ENCODE measurements at places on chromosomes 4 and X.

- DNase-seq = no peak
Observed at GRCh38 chr4:8192748-8193738, 6.0 kb upstream of the SH3TC1 start.

DNA sequence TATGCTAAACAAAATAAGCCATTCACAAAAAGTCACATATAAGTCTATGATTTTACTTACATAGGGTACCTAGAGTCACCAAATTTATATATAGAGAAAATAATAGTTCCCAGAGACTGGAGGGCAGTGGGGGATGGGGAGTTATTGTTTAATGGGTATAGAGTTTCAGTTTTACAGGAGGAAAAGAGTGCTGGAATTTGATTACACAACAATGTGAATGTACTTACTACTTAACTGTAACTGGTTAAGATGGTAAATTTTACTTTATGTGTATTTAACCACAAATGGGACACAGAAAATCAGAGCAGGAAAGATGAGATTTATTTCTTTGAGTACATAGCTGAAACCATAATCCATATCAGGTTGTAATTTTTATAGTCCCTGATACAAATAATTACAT lies 144.4 kb downstream of the TMA16 start:
- DNase-seq = no peak

GRCh38 chrX:9627922-9628321 lies 137.7 kb downstream of the GPR143 start:
- DNase-seq = no peak

- no peak for DNase-seq
Observed at GRCh38 chr4:124192544-124192943, 520.0 kb downstream of the ANKRD50 start.

DNA sequence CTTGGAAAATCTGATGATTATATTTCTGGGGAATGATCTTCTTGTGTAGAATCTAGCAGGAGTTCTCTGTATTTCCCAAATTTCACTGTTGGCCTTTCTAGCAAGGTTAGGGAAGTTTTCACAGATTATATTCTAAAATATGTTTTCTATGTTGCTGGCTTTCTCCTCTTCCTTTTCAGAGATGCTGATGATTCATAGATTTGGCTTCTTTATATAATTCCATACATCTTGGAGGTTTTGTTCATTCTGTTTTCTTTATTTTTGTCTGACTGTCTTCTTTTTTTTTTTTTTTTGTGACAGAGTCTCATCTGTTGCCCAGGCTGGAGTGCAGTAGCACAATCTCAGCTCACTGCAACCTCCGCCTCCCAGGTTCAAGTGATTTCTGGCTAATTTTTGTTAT lies 957.9 kb upstream of the SLIT2 start:
- no peak for DNase-seq

DNA sequence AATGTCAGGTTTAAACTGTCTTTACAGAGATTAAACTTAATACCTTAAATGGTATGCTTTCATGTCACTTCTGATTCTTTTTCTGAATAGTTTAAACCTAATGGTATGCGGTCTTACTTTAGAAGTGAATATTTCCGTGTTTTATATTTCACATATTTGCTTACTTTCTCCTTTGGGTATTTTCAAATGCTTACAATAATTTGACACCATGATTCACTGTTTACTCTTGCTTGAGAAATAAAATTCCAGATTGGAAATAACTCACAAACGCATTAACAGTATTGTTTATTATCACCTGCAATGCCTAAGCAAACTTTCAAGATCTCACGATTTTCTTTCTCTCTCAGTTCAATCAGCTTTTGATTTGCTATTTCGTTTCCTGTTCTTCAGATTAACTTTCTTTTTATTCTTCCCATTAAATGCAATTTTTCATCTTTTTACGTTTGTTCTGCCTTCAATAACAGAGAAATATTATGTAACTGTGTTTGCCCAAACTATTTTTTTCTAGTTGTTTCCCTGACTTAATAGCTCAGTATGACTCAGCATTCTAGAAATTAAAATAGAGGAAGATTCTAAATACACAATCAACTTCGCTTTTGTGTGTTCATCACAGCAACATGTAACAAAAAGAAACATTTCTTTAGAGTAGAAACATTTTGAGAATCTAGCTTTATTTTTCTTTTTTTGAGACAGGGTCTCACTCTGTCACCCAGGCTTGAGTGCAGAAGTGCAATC lies 955.5 kb upstream of the PRKX start:
- no peak for DNase-seq

- DNase-seq = peak; percentile 90
Observed at GRCh38 chrX:56788717-56789122, 59.7 kb downstream of the NBDY start.

DNA sequence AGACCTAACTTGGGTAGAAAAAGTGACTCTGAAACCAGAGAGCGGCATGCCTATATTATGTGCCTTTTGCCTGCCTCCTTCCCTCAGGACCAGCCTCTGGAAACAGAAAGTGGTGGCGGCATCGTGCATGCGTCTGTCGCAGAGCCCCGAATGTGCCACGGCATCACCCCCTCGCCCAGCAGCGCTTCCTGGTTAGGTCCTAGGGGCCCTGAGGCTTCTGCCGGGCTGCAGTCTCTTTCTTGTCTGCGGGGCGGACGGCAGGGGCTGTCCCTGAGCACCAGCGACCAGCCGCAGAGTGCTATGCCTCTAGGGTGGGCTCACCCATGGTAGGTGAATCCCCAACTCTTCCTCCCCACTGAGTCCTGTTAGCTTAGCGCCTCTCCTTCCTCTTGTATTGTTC lies 68.7 kb downstream of the VSIG4 start:
- DNase-seq = no peak

DNA sequence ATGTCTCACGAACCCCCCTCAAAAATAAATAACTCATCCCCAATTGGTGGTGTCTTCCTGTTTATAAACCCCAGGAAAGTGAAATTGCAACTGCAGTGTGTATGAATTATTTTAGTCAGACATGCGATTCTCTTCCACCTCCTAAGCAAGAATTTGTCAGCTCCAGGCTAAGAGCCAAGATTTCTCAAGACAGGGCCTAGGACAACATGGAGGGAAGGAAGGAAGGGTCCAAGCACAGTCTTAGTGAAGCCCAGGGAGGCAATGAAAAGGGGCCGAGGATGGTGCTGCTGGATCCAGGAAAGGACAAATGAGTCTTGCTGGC lies 20.0 kb downstream of the SH3KBP1 start:
- no peak for DNase-seq

DNA sequence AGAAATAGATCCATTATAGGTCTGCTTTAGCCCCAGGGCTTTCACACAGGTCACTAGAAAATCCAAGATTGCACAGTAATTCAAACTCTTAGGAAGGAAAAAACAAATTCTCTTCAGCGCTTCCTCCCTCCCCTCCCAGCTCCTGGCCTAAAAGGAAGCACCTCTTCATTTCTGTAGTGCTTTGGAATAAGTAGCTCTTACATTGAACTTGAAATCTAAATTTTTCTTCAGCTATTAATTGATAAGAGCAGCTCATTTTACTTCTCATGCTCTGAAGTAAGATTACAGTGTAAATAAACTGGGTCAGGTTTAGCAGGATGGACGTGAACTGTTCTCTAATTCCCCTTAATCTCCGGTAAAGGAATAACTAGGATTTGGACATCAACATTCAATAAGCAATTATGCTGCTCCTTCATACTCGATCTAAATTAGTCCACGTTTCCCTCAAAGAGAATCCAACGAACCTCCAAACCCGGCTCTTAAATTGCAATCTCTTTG lies 10.9 kb upstream of the SEL1L3 start:
- no peak for DNase-seq

- peak; percentile 94 for DNase-seq
Observed at GRCh38 chr4:106315968-106316772, at the start of the genes AIMP1 and TBCK. AIMP1 (plus strand) TSS chr4:106316550; CDS start chr4:106325010, 8,460 bp downstream. TBCK (minus strand) TSS chr4:106316209; CDS start chr4:106308960, 7,249 bp downstream.

DNA sequence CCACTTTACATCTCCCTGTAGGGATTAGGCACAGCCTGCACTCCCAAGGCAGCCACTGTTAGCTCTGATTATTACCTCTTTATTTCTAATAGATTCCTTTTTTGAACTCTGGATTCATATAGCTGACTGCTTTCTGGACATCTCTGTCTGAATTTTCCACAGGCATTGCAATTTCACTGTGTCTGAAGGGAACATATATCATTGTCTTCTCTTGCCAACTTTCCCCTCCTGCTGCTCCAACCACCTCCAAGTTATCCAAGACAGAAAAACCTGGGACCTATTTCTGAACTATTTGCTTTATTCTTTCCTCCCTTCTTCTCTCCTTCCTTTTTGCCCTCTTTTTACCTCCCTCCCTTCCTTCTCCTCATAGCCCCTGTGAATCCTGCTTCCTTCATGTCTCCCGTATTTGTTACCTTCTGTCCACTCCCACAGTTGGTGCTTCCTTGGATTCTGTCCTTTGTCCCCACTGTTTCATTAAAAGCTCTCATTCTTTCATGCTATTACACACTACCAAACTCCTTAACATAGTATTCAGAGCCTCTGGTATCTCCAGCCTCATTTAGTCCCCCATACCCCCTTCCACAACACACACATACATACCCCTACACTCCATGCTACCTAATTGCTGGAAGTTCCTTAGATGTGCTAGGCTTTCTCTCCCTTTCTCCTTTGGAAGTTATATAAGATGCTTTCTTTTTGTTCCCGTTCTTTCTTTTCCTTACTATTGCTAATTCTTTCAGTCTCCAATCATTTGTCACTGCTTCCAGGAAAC lies 34.7 kb downstream of the FGF2 start:
- no peak for DNase-seq

DNA sequence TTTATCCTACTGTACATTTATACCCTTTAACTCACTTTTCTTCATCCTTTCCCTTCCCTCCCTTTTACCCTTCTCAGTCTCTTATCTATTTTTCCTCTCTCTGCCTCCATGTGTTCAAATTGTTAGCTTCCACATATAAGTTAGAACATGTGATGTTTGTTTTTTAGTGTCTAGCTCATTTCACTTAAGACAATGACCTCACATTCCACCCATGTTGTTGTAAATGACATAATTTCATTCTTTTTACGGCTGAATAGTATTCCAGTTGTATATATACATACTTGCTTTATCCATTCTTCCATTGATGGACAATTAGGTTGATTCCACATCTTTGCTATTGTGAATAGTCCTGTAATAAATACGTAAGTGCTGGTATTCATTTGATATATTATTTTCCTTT lies 7.3 kb upstream of the CXCL3 start:
- DNase-seq = no peak

DNA sequence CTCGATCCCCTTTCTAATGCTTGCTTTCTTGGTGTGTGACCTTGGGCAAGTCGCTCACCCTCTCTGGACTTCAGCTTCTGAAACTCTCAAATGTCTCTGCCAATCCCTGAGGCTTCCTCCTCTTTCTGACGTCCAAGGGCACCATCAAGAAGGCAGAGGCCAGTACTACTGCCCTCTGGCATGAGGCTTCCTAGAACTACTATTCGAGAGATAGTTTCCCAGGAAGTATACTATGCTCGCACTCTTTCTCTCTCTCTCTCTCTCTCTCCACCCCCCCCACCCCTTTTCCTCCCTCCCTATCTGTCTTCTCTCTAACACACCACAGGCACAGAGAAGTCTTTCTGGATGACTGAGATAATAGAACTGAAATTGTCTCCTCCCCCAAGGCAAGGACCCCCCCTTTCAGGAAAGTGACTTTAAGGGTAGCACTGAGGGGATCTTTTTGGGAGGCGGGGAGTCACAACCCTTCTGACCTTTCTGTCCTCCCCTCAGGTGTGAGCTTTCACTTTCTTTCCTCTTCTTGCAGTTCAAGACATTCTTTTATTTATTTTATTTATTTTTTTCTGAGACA lies 20.0 kb upstream of the BCOR start:
- no peak for DNase-seq

DNA sequence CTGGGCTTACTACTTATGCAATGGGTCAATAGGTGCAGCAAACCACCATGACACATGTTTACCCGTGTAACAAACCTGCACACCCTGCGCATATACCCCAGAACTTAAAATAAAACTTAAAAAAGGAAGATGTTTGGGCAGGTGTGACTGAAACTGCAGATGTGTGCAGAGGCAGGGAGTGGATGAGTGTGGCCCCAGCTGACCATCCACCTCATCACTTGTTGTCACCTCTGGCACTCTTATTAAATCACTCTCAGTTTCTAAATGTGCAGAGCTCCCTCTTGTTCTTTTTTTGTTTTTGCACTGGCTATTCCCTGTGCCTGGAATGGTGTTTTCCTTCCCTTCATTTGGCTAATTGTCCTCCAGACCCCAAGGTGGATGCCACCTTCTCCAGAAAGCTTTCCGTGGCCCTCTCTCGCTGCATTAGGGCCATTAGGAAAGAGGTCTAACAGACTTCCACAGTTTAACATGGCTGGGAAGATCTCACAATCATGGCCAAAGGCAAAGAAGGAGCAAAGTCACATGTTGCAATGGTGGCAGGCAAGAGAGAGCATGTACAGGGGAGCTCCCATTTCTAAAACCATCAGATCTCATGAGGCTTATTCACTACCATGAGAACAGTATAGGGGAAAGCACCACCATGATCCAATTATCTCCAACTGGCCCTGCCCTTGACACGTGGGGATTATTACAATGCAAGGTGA lies 58.5 kb downstream of the SLC2A9 start:
- DNase-seq = no peak

- DNase-seq = peak; percentile 85
Observed at GRCh38 chr4:40055863-40056715, 561 bp upstream of the N4BP2 start.

DNA sequence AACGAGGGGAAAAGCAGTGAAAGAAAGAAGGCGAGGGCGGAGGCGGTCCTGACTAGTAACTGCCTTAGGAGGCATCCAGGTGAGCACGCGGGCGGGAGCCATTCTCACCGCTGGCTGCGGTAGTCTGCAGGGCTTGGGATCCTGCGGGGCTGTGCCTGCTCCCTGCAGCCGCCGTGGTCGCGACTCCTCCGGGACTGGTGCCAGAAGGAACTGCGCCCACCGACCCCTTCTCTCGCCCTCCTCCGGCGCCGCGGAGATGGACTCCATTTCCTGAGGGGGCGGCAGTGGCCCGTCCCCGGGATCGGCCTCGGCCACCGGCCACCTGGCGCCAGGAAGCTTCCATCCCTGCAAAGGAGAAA lies 543 bp downstream of the NFXL1 start:
- peak; percentile 64 for DNase-seq

GRCh38 chr4:19720610-19721009 lies 531.1 kb upstream of the SLIT2 start:
- no peak for DNase-seq

GRCh38 chrX:120517936-120518335 lies 42.8 kb downstream of the CUL4B start:
- no peak for DNase-seq

DNA sequence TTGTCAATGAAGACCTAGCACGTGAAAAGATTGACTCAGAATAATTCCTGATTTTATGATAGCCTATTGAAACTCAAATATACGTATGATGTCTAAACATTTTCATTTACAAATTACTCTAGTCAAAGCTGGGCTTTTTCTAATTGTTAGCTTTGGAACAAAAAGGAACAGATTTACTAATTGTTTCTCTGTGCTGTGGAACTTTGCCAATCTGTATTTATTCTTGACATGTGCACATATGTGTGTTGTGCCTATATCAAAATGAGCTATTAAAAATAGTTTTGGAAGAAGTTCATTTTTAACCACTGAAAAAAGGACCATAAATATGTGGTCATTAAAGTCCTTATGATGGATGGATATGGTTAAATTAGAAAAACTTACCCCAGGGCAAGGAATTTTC lies 85.4 kb upstream of the PACRGL start:
- DNase-seq = no peak

GRCh38 chr4:117692538-117692937 lies 341.7 kb upstream of the NDST3 start:
- no peak for DNase-seq

- no peak for DNase-seq
Observed at GRCh38 chrX:117910216-117910615, 206.4 kb downstream of the KLHL13 start.
